ENCODE measurements at places on chromosomes 2 and 18.

GRCh38 chr2:84643991-84644390, 127.7 kb downstream of the DNAH6 start:
- DNase-seq = no peak

- no peak for DNase-seq
Measured at GRCh38 chr2:109371481-109372170, 242.1 kb downstream of the SEPTIN10 start.

DNA sequence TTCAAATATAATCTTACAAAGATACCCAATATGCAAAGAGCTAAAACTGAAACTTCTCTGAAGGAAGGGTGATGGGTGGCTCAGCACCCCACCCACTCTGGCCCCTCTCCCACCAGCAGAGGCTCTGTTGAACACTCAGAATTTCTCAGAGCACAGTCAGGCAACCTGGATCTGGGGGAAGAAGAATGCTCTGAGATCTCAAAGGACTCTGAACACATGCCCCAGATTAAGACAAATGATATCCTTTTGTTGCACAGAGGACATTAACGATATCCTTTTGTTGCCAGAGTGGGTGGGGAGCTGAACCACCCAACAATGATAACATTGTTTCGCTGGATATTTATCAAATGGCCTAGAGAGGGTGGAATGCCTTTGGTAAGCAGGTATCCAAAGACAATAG, 104.8 kb downstream of the LBH start:
- DNase-seq = peak; percentile 58

DNA sequence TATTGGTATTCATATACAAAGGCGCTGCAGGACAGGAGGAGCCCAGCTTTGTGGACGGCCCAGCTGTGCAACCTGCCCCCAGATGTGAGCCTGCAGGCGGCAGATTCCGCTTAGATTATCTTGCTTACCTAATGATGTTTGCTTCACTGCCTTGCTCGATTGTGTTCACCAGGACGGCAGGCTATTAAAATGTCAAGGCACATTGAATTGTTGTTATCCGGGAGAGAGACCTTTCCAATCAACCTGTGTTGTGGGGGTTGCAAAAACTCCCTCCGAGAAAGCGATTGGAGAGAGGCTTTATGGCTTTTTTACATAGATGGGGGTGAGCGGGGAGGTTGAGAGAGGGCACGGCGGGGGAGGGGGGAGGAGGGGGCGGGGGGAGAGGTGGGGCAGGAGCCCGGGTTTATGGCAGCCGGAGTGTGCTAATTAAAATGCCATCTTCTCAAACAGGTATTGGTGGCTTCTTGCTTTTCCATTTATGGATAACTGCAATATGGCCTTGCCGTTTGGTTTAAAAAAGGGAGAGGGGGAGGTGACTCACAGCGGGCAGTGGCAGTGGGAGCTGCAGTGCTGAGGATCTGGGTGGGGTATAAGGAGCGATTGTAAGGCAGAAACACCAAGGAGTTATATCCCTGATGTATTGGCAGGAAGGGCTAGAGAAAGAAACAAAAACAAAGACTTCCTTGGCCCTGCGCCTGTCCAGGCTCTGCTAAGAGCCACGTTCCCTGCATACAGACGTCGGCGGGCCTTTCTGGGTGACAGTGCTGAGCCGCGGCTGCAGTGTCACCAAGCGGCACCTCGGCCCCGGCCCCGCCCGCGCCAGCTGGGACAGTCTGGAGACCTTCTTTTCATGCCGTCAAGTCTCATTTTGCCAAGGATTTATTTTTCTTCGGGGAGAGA, 97.2 kb downstream of the INSIG2 start:
- peak; percentile 67 for DNase-seq

DNA sequence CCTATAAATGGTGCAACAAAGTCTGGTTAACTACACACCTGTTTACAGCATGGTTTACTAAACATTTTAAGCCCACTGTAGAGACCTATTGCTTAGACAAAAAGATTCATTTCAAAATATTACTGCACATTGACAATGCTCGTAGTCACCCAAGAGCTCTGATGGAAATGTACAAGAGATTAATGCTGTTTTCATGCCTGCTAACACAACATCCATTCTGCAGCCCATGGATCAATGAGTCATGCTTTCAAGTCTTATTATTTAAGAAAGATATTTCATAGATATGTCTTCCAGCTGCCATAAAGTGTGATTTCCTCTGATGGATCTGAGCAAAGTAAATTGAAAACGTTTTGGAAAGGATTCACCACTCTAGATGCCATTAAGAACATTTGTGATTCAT, 781.1 kb downstream of the MBD2 start:
- DNase-seq = no peak

- DNase-seq = peak; percentile 91
Measured at GRCh38 chr2:96146153-96146880, 1.1 kb upstream of the DUSP2 start.

GRCh38 chr18:22026362-22026761, 143.0 kb upstream of the GATA6 start:
- DNase-seq = no peak

GRCh38 chr18:8142932-8143331, 466.3 kb upstream of the RAB12 start:
- DNase-seq = no peak

- DNase-seq = no peak
Measured at GRCh38 chr2:105883911-105884694, 139.4 kb downstream of the NCK2 start.

GRCh38 chr2:196341277-196341841, 170.0 kb upstream of the STK17B start:
- no peak for DNase-seq

DNA sequence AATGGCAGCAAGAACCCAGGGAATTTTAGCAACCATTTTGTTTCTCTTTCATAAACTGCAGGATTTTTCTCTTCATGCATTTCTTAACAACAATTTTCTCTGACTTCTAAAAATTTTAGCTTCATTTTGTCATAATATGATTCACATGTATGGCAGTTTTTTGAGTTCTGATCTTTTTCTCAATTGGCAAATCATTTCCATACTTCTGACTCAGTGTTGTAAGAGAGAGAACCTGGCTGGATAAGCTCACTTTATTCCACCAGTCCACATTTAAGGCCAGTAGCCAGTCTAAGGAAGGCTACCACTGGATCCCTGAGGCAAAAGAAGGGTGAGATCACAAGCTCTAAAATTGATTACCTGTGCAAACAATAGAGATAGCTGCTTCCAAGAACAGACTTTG, 42.8 kb upstream of the COL3A1 start:
- no peak for DNase-seq

DNA sequence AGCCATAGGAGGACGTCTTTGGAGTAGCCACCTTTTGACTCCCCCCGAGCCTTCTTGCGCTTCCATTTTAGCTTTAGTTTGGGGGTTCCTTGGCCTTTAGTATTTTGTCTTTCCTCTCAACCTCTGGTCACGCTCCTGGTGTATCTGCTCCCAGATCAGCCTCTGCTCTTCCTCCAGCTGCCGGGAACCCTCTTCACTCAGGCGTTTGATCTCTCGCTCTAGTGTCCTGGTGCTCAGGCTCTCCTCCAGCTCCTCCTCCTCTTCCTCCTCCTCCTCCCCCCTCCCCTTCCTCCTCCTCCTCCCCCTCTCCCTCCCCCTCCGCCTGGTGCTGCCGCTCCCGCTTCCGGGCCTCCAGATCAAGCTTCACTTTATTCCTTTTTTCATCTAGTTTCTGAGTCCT, 1082.3 kb upstream of the TMEFF2 start:
- DNase-seq = no peak

DNA sequence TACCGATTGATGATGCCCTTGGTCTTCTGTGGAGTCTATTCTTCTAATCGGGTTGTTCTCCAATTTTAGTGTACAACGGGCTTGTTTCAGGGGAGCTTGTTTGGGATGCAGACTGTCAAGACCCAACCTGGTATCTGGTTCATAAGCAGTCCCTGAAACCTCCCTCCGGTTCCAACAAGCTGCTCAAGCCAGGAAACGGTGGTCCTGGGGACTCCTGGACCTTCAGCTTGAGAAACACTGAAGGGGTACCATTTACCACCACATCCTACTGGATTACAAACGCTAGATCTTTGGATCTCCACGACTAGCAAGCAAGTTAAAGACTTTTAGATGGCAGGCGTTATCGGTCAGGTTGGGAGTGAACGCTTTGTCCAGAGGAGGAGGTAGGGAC, 2.0 kb downstream of the BCL2 start:
- peak; percentile 31 for DNase-seq

GRCh38 chr18:37624318-37624717, 58.7 kb upstream of the CELF4 start:
- DNase-seq = no peak

DNA sequence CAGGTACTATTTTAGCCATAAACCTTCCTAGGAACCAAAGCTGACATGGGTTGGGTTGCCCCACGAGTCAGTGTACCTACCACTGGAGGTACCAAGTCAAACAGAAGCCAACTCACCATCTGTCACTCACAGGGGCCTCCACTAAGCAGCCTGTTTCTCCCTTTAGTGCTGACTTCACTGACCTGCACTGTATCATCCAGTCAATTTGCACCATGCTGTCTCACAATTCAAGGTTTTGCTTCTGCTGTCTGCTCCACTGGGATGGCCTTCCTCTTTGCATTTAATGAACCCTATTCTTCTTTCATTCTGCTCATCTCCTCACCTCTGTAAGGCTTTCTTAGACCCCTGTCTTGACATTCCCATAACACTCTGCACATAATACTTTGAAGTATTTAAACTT, 47.2 kb downstream of the EIF2AK3 start:
- DNase-seq = no peak

GRCh38 chr2:101792208-101792607, 94.7 kb downstream of the MAP4K4 start:
- no peak for DNase-seq

- peak; percentile 90 for DNase-seq
Measured at GRCh38 chr2:23380562-23381065, 4.4 kb upstream of the KLHL29 start.

DNA sequence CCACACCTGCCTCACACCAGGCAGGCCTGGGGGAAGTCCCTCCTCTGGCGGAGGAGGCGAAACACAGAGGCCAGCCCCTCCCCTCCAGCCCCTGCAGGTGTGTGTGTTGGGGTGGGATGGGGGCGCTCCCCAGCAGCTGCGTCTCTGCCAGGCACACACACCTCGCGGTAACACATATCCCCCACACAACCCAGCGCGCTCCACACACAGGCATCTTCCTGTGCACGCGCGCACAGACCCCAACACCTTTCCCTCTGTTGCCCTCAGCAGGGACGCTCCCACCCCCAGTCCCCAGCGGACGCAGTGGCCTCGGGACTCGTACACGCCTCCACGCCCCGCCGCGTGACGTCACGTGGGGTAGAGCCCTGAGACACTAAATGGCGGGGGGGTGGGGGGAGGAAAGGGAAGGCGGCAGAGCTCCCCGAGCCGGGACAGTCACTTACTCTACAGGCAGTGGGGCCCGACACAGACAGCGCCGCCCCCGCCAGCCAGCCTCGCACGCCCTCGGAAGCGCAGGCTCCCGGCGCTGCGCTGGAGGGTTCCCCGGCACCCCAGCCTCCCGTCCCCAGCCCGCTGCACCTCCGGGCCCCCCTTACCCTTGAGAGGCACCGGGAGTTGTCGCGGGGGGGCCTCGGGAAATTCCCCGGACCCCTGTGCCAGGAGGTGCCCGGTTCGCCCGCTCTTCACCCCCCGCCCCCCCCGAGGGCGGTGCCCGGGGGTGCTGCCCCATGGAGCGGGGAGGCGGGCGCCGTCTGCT, at the start of gene WNT10A:
Gene WNT10A (plus strand): TSS at position 751 of the 757 bp plus-strand sequence. CDS start 144 bp downstream, outside the sequence.
- DNase-seq = peak; percentile 79

DNA sequence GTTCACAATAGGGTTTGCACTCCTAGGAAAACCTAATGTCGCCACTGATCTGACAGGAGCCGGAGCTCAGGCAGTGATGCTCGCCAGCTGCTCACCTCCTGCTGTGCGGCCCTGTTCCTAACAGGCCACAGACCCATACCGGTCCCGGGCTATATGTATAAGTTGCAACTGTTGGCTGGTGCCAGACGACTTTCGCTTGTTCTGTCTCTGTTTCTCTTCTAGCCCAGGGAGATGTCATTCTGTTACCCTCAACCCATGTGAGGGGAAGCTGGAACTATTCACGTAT, 170.3 kb downstream of the BCL2 start:
- peak; percentile 66 for DNase-seq

- no peak for DNase-seq
Measured at GRCh38 chr18:68040198-68040597, 523.7 kb upstream of the DSEL start.
